ENCODE measurements at places on chromosomes 3 and 15.

DNA sequence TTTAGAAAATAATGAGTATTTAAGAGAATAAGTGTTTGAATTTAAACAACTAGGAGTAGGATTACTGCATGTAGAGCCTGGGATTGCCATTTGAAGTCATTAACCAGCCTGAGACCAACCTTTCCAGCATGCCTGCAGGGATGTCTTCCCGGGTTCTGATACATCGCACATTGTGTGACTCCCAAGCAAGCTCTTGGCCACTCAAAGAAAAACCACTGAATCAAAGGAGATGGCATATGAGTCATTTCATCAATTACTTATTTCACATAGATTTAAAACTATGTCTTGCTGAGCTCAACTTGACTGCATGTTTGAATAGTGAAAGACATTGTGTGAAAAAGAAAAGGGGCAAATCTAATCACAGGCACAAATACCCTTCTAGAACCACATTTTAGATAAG, 15.0 kb upstream of the THBS1 start:
- DNase-seq = no peak

DNA sequence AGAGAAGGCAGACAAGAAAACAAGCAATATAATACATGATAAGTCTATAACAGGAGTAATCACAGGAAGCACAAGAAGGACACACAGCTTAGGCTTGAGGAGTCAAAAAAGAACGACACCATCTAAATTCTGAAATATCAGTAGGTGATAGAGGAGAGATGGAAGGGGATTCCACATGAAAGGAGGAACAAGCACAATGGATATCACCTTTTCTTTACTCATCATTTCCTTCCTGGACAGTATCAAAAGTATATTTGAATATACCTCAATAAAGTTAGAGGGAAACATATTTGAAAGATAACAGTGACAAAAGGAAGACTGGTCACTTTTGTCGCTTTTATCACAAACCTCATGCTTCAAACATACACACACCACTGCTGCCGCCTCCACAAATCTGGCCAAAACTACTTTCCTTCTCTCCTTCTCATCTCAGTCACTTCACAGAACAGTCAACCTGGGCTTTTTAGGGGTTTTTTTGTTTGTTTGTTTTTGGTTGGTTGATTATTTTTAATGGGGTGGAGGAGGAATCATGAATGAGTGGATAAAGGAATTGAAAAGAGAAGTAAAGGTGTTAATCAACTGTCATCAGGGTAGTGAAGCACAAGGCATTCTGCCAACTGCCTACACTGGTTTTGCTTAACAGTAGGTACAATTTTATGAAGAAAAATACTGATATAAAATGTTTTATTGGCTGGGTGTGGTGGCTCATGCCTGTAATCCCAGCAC, 18.5 kb downstream of the DENND4A start:
- no peak for DNase-seq

- no peak for DNase-seq
Measured at GRCh38 chr15:52786436-52787122, 3.6 kb downstream of the ONECUT1 start.

DNA sequence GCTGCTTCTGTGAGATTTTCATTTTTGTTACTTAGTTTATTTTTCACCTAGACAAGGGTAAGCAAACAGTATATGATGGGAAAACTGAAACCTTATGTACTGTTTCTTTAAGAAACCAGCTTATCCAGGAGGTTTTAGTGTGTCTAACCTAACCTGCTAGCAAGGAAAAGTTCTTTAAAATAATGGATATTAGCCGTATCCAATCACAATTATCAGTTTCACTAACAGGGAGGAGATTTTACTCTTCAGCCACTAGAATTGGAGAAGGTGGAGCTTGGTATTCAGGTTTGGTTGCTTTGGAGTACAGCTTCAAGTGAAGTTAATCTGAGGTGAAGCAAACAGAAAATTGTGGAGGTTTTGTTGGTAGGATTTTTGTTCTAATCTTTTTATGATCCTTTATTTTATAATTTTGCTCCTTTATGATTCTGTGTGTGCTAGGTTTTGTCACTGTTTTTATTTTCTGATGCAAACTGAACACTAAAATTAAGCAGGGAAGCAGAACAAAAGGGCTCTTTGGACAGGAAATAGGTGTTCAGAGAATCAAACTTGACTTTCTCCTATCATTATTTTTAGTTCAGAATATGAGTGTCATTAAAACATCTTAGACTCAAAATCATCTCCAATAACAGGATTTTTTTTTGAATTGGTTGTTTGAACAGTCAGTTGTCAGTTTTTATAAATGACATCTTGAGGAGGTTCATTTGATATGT, 13.0 kb downstream of the ZFAND6 start:
- DNase-seq = no peak

DNA sequence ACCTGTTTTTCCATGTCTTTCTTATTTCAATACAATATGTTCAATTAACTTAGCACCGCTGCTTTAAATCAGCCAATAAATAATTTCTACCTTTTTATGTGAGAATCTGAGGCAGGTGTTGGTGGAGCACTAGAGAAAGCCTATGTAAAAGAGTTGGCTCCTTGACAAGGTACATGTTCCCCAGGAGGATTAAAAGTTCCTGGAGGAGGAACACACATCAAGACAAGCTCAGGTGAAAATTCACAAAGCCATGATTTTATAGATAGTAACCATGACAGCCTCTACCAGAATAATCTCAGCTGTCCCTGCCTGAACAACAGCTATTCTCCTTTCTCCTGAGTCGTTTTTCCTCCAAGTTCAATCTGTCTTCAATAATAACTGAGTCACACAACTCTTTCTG, 3.4 kb upstream of the ZBED2 start:
- DNase-seq = no peak

GRCh38 chr3:134339913-134340312, 34.3 kb downstream of the AMOTL2 start:
- no peak for DNase-seq

DNA sequence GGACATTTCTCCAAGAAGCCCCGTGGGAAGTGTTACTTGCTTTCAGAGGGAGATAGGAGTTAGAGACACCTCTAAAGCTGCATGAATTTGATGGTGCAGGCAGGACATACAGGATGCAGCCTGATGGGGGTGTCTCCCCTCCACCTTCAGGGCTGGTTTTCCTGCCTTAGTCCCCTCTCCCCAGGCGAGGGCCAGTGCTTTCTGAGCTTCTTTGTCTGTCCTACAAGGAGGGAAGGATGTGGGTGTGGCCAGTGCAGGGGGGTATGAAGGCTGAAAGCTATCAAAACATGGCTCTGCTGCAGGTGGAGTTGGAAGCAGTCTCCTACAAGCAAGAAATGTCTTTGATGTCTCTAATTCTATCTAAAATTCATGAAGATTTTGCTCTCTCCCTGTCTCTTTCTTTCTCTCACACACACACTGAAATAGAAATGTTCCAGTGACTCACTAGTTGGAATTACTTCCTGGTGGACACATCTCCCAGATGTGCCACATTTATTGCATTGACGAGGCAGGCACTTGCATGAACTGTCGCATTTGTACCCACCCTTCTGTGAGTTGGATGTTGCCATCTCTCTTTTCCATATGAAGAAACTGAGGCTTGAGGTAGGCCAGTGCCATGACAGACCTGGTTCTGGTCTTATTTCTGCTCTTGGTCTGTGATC, 13.9 kb upstream of the PODXL2 start:
- DNase-seq = no peak

- DNase-seq = no peak
Measured at GRCh38 chr15:94287794-94288246, 56.5 kb downstream of the MCTP2 start.

GRCh38 chr3:128320551-128321340, 145.9 kb downstream of the DNAJB8 start:
- no peak for DNase-seq

- no peak for DNase-seq
Measured at GRCh38 chr3:185351396-185351795, 11.5 kb upstream of the MAP3K13 start.

- no peak for DNase-seq
Measured at GRCh38 chr15:28885630-28886430, at the start of gene APBA2. TSS of gene APBA2 (plus strand) at chr15:28885974. CDS start at chr15:29053885, 167,911 bp downstream.

GRCh38 chr15:50128266-50128665, 9.2 kb upstream of the ATP8B4 start:
- DNase-seq = no peak

GRCh38 chr3:16908016-16908807, 23.5 kb downstream of the PLCL2 start:
- no peak for DNase-seq

GRCh38 chr3:69462826-69463100, 76.9 kb upstream of the FRMD4B start:
- no peak for DNase-seq

DNA sequence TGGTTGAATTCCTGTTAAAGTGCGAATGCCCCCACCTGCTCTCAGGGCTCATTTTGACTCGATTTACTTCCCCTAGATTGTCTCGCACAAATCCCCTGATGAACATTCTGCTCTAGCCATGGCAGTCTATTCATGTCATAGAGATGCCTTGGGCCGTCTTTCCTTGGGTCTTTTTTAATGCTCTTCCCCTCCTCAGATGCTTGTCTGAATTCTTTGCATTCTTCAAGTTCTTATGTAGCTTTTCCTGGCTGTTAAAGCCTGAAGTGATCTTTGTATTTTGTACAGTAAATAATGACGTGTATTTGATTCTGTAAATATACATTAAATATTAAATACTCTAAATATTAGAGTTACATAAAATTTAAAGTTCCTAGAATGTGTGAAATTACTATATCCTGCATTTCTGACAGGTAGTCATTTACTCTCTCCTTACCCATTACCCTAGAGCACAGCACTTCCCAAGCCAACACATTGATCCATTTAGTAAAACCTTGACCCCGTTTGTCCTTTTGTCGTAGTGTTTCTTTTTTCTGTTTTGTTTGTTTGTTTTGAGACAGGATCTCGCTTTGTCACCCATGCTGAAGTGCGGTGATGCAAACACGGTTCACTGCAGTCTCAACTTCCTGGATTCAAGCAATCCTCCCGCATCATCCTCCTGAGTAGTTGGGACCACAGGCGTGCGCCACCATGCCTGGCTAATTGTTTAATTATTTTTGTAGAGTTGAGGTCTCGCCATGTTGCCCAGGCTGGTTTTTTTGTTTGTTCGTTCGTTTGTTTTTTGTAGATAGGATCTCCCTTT, 47.9 kb downstream of the YEATS2 start:
- DNase-seq = no peak

- no peak for DNase-seq
Measured at GRCh38 chr3:181906338-181906737, 194.6 kb downstream of the SOX2 start.

- no peak for DNase-seq
Measured at GRCh38 chr3:155488671-155489070, 195.2 kb upstream of the STRIT1 start.

DNA sequence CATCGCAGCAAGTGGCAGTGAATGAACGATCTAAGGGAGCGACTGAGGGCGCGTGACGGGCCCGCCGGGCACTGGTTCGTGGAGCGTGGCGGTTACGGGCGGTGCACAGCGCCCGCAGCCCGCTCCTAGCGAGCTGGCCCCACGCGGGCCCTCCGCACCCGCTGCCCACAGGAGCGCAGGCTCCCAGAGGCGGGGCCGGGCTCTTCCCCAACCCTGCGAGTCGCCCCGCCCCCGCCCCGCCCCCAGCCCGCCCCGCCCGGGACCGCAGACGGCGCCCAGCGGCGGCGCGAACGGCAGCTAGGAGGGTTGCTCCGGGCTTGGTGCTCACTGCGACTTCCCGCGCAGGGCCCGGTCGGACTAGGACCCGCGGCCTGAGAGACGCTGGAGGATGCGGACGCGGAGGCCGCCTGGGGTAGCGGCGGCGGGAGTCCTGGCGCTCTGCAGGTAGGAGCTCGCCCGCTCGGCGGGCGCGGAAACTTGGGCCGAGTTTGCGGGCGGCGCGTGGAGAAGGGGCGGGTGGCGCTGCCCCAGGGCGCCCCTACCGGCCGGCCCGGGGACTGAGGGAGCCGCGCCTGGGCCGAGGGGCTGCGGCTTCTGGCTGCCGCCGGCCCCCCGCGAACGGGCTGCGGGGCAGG, at the start of gene C15orf39:
TSS of gene C15orf39 (plus strand) at position 267 of the 635 bp plus-strand sequence. CDS start 4,167 bp downstream, outside the sequence.
- peak; percentile 43 for DNase-seq

DNA sequence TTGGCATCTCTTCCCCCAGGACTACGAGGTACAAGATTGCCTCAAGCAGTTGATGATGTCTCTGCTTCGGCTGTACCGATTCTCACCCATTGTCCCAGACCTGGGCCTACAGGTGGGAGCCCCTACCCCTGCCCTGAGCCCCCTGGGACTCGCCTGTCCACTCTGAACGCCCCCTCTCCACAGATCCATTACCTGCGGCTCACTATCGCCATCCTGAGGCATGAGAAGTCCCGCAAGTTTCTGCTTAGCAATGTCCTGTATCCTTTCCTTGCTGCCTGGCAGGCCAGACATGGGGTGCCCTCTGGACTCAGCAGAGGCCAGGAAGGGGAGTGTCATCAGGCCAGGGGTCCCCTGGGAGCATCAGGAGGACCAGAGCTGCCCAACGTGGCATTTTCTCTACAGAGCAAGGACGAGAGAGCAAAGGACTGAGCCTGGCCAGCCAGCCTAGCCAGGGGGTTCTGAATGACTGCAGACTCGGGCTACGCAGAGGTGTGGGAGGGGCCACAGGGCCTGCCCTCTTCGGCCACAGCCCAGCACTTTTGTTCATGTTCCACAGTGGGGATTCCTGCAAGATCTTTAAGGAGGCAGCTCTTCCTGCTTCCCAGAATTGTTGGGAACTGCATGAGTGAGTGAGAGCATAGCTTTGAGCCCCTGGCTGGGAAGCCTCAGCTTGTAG, 11.2 kb downstream of the RNF123 start:
- DNase-seq = no peak

GRCh38 chr15:98943051-98943508, 64.5 kb downstream of the PGPEP1L start:
- no peak for DNase-seq

GRCh38 chr3:55515550-55516246, 28.6 kb upstream of the WNT5A start:
- no peak for DNase-seq

GRCh38 chr15:80710635-80711554, 15.8 kb downstream of the ABHD17C start:
- DNase-seq = no peak

GRCh38 chr15:93372865-93373223, 283.8 kb upstream of the RGMA start:
- DNase-seq = no peak

DNA sequence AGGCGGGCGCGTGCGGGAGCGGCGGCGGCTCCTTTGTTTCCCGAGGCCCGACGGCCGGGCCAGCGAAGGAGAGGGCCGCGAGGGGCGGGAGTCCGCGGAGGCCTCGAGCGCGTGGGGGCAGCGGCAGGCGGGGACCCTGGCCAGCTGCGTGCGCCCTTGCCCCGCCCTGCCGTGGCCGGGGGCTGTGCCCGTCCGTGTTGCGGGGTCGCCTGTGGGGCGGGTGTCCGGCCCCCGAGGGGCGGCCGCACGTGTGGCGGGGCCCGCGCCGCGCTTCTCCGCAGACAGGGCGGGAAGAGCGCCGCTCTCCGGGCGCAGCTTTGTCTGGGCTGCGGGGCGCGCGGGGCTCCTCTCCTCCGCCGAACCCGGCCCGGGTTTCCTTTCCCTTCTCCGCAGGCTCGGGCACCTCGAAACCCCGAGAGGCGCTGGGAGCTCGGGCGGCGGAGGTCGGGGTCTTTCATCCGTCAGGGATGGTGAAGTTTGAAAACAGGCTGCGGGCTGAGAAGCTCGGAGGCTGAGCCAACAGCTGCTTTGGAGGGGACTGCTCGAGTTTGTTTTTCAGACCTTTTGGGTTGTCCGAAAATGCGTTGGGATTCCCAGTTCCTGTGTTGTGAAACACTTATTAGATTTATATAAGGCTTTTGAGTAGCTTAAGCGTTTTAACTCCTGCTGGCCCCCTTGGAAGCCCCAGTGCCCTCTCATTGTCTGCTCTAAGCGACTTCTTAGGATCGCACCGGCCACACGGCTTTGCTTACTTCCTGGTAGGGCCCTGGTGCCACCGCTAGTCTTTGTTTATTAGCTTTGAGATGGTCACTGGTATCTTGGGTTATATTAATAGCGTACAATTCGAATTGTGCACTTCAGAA, 817 bp downstream of the USP3 start:
- no peak for DNase-seq

All from stimulated activated CD8-positive, alpha-beta memory T cell treated with anti-CD3 and anti-CD28 coated beads, Interleukin-15, amount 100 ng/mL, for 1 hour (primary cell).